ENCODE measurements at places on chromosomes 2 and 18.

DNA sequence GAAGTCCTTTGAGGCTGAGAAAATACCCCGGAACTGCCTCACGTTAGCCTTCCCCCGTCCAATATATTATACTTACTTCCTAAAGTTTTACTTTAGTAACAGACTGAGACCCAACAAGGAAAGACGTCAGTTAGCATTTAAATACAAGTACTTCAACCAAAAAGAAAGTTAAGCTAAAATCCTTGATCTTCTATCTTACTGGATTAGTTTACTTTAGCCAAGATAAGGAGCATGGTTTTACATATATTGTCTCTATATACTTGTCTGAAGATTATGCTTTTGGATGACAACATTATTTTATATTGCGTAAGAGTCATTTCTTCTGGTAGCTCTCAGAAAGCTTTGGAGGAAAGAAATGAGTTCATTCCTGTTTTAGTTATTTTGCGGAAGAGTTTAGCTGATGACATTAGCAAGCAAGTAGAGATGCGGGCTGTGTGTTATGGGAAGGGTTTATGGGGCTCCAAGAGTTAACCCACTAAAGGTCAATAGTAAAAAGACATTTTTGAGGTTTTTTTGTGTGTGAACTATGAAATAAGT, 532.9 kb downstream of the ZNF516 start:
- no peak for DNase-seq

- DNase-seq: no peak
Measured at GRCh38 chr18:9927392-9928063, 13.7 kb downstream of the VAPA start.

- no peak for DNase-seq
Measured at GRCh38 chr2:196249860-196250259, 78.5 kb upstream of the STK17B start.

GRCh38 chr2:107325981-107326786, 440.2 kb upstream of the ST6GAL2 start:
- peak; percentile 84 for DNase-seq

- no peak for DNase-seq
Measured at GRCh38 chr2:38692636-38693318, 26.9 kb downstream of the GALM start.

GRCh38 chr2:59182249-59182648, 941.1 kb upstream of the FANCL start:
- no peak for DNase-seq

- DNase-seq: no peak
Measured at GRCh38 chr2:235070063-235070706, 118.4 kb downstream of the SH3BP4 start.

DNA sequence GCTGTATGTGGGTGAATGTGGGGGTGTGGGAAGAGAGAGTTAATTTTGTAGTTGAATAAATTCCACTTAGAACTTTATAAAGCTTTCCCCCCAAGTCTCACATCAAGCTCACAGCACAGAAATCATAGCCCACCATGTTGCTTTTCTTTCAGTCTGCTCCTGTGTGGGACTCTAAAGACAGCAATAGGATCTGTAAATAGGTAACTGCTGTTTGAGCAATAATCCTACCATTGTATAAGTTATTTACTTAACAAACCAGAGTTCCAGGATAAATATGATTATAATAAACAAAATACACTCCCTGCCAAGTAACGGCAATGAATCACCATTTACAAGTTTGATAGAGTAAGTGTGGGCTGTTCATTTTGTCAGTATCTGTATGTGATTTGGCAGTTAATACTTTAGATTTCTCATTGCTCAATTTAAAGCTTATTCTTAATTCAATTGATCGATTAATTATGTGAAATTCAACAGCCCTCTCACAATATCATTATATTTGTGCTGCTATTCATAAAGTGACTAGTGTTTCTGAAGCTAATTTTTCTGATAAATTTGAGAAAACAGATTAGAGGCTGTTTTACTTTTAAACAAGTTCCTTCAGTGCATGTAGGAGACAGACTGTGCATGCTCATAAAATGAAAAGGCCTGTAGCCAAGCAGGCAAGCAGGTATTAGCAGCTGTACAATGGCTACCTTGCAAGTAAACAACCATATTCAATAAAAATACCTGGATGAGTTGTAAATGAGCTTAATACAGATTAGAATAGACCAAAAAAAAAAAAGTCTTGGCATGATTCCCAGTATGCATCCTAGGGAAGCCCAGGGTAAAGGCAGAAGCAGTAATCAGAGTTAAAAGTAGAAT, 142.7 kb downstream of the PDE11A start:
- no peak for DNase-seq

- no peak for DNase-seq
Measured at GRCh38 chr2:239399433-239399920, 1.3 kb downstream of the HDAC4 start.

GRCh38 chr18:50727721-50728471, 91.9 kb downstream of the MRO start:
- no peak for DNase-seq

DNA sequence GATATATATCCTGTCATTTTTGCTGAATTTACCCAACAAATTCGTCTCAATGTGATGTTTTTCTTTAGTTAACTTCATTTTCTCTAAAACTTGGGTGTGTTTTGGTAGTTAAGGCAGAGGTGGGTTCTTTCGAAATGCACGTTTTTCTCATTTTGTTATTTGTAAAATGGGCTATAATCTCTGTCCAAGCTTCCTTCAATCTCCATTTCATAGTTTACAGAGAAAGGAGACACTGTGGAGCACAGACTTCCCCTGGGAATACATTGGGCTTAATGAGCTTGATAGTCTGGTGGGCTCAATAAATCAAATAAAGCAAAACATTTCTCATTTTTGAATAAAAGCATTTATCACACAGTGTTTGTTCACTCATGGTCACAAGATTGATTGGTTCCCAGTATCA, 145.1 kb downstream of the AGPS start:
- no peak for DNase-seq

DNA sequence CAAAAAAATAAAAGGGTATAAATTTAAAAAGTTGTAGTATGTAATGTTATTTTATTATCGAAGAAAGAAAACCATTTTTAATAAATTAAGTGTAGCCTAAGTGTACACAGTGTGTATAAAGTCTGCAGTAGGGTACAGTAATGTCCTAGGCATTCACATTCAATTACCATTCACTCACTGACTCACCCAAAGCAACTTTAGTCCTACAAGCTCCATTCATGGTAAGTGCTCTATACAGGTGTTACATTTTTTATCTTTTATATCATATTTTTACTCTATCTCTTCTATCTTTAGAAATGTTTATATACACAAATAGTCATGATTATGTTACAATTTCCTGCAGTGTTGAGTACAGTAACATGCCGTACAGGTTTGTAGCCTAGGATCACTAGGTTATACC, 59.5 kb downstream of the RABL2A start:
- DNase-seq: no peak

GRCh38 chr2:3249476-3249962, 128.1 kb downstream of the EIPR1 start:
- no peak for DNase-seq

DNA sequence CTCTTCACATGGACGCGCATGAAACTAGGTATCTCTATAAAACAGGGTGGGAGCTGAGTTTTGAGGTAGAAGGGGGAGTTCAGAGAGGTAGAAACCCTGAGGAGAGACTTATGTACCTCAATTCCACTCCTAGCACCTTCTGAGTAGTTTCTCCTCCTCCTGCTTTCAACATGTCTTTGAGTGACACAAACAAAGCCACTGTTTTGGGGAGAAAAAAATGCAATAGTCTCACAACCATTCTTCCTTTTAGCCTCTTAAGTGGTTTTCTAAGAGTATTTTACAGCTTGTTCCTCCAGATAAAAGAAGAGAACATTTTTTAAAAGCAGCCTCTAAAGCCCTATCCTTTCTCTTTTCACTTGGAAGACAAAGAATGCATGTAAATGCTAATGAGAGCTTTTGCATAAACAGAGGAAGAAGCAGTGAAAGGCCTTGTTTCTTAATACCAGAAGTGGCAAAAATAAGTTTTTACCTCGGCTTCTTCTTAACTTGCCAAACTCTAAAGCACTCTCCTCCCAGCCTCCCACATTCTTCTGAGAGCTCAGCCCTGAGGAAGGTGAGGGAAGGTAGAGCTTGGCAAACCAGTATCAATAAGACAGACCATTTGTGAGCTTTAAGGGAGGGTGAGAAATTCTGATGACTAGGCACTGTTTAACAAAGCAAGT, 1304.4 kb upstream of the ACVR2A start:
- DNase-seq: no peak

DNA sequence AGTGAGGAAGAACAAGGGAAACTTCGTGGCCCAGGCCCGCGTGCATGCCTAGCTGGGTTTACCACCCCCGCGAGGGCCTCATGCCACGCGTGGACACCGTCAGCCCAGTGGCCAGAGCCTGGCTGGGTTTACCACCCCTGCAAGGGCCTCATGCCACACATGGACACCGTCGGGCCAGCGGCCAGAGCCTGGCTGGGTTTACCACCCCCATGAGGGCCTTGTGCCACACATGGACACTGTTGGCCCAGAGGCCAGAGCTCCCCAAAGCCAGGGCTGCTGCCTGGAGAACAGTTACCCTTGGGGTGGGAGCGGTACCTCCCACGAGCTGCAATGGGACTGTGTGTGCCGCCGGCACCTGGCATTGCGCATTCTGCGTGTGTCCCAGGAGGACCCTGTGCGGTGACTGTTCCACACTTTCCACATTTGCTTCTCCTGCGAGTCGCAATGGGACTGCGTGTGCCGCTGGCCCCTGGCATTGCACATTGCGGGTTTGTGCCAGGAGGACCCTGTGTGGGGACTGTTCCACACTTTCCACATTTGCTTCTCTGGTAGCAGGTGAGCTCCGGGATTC, 105.6 kb upstream of the CTDP1 start:
- DNase-seq: no peak

- DNase-seq: peak; percentile 28
Measured at GRCh38 chr2:119407430-119408220, 24.0 kb upstream of the TMEM37 start.

DNA sequence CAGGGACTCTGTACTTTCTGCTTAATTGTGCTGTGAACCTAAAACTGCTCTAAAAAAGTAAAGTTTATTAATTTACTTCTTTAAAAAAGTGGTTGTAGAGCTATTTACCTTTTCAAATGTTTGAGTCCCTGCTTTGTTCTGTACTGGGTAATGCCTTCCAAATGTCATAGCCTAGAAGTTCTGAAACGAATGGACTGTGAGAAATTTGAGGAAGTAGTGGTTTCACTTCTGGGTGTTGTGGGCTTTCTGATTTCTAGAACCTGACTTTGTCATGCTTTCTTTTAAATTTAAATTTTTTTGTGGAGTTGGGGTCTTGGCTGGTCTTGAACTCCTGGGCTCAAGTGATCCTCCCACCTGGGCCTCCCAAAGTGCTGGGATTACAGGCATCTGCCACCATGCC, 44.6 kb downstream of the SMAD4 start:
- DNase-seq: no peak

DNA sequence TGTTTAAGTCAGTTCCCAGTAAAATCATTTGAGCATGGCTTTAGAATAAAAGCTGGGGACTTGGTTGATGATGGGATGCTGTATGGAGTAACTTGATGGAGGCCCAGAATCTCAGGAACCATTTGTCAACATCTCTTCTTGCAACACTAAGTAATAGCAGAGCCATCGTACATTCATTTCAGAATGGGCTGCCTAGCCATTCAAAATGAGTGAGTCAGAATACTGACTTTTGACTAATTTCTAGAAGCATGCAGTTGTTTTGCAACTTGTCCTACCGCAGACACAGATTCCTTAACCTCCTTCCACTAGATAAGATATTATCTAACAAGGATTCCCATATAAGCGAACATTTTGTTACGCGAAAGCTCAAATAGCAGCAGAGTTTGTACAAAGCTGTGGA, 229.5 kb downstream of the CNTNAP5 start:
- DNase-seq: peak; percentile 25

DNA sequence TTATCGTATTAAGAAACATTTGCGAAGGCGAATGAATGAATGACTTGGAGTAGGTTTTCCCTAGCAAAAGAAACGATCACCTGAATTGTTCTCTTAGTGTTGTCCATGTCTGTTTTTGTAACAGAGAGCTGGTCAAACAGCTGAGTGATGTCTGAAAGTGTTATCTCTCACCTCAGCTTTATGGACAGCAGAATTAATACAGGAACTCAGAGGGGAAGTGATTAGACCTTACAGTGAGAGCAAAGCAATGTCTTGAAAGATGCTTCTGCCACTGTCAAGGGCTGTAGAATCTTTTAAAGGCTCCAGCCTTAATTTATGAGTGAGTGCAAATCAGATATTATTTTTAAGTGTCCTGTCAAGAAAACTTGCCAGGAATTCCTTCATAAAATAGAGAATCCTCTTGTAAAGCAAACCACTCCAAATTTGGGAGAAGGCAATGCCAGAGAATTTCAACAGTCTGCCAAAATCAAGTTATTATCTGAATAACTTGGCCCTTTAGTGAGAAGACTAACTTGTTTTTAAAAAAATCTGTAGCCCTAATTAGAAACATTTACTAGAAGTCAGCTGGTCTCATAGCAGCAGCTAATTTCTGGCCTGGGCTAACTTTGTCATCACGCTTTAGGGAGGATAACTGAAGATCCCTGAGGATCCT, 60.7 kb downstream of the CDC42EP3 start:
- peak; percentile 53 for DNase-seq

- no peak for DNase-seq
Measured at GRCh38 chr2:201908901-201909300, 102.6 kb downstream of the CDK15 start.

GRCh38 chr18:76771192-76771799, 51.1 kb upstream of the ZNF236 start:
- DNase-seq: no peak

GRCh38 chr2:19337202-19337601, 21.2 kb downstream of the OSR1 start:
- no peak for DNase-seq
